Activated naive CD4-positive, alpha-beta T cell treated with anti-CD3 and anti-CD28 coated beads, Interleukin-2, amount 50 U/mL, for 16 hours (primary cell): ENCODE measurements at places on chromosomes 1 and 21.

DNA sequence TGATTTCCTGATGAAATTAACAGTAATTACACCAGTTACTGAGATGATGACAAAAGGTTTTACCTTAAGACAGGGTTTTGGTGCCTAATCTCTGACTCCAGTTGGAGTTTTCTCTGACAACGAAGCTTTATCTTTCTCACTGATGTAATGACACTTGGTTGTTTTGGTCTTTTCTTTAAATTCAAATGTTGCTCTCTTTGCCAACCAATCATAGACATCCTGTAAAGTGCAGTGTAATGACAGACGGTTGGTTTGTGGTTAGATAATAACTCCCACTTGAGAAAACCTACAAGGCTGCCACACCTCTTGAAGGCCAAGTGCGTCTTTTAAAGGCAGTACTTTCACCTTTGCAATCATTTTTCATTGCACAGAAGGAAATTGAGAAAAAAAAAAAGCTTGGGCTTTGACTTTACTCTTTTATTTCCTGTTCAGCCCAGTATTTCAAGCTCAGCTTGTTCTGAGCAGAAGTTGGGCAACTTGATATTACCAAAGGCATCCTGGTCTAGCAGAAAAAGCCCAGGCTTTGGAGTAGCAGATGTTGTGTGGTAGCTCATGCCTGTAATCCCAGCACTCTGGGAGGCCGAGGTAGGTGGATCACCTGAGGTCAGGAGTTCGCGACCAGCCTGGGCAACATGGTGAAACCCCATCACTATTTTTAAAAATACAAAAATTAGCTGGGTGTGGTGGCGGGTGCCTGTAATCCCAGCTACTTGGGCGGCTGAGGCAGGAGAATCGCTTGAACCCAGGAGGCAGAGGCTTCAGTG lies 14.9 kb downstream of the PDIK1L start:
- peak; percentile 30 for DNase-seq

GRCh38 chr1:109975718-109976117 lies 8.8 kb upstream of the AHCYL1 start:
- no peak for DNase-seq

GRCh38 chr1:228891272-228892034 lies 156.2 kb downstream of the RHOU start:
- no peak for DNase-seq

GRCh38 chr21:21226472-21226871 lies 228.3 kb downstream of the NCAM2 start:
- no peak for DNase-seq

- DNase-seq, result peak; percentile 79
Observed at GRCh38 chr1:28668956-28669723, 556 bp downstream of the GMEB1 start.

DNA sequence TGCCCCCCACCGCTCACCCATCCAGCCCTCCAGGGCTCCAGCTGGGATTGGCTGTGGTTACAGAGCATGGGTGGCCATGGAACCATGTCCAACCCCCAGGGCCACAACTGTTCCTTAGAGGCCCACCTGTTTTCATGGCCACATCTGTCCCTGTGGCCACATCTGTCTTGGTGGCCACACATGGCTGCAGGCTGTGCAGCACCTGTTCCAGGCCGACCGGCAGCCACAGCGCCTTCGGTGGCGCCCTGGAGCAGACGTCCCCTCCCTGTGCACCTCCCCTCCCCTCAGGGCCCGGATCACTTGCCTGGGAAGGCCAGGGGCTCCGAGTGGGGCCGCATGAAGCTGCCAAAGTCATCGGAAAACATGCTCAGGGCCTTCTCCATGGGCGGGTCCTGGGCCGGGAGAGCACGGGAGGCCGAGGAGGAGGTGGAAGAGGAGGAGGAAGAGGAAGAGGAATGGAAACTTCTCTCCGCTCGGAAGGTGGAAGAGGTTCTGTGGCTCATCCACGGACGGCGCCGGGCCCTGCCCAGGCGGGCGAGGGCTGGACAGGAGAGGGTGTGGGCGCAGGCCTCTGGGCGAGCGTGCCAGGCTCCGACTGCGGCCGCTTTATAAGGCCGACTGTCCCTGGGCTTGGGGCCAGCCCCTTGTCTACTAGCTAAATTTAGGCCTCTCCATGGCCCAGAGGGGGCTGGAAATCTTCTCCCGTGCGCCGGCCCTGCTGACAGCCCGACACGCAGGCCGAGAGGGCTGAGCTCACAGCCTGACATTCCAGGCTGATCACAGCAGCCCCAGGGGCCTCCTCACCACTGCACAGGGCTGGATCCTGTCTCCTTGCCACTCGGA lies at the start of gene HSPB7:
HSPB7 (minus strand) TSS at position 583 of the 843 bp plus-strand sequence; CDS start at position 503, 80 bp downstream.
- DNase-seq, result no peak

DNA sequence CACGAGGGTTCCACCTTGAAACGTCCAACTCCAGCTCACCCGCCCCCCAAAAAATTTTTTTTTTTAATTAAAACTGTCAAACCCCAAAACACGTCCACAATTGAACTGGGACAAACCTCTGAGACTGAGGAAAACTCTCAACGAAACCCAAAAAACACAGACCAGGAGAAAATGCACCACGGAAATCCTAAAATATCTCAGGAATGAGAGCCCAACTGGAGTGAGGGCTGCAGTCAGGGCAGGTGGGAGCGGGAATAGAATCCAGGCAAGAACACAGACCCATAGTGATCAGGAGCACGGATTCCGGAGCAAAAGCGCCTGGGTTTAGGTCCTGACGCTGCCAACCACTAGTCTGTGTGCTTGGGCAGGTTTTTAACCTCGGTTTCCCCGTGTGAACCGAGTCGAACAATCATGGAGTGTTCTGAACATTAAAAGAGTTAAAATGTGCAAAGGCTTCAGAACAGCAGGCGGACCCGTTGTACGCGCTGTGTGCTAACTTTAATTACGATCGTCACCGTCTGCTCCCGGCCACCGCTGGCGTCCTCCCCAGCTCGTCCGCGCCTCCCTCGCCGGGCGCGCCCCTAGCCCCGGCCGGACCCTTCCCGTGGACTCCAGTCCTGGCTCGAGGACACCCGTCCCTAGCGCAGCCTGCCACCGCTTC lies 624 bp downstream of the ARHGAP29 start:
- no peak for DNase-seq

GRCh38 chr21:36976882-36977651 lies 10.6 kb upstream of the HLCS start:
- DNase-seq, result no peak

- DNase-seq, result no peak
Observed at GRCh38 chr1:68162761-68163160, 69.6 kb downstream of the WLS start.
